ENCODE measurements at places on chromosomes 11 and 22.

- H3K36me3 ChIP-seq = no peaks in the 10 kb centered on the region
- no peak overlapping the region for H3K27ac ChIP-seq
- no peak for DNase-seq
- H3K4me1 ChIP-seq = peaks cover 15% of the 10 kb centered on the region
- H3K27me3 ChIP-seq = peaks cover 8% of the 10 kb centered on the region
Observed at GRCh38 chr11:7579361-7579791, 65.6 kb downstream of the PPFIBP2 start.

DNA sequence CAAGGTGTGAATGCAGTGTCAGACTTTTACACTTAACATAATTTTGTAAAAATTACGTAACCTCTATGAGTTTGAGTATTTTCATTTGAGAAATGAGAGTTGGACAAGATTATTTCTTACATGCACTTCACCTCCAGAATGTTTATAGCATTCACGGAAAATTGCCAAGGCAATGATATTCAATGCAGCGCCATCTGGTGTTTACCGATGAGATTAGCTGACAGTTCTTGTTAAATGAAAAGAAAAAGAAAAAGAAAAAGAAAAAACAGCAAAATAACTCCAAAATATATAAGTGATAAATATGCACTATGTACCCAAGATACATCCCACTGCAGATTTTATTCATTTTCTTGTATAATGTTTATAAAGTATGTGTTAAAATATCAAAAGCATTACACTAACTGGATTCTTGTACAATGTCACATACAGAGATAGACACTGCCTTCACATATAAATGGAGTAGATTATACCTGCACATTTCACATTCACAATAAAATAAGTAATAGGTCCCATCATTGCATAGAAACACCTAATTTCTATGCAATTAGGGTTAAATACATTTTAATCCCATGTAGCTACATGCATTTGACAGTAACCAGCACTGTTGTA lies 976.3 kb upstream of the FAT3 start:
- no peaks in the 10 kb centered on the region for H3K36me3 ChIP-seq
- no peak for DNase-seq
- H3K4me3 ChIP-seq = no peak overlapping the region
- H3K4me1 ChIP-seq = no peaks in the 10 kb centered on the region
- H3K27me3 ChIP-seq = no peaks in the 10 kb centered on the region

- no peaks in the 10 kb centered on the region for H3K4me1 ChIP-seq
- no peaks in the 10 kb centered on the region for H3K27me3 ChIP-seq
- H3K36me3 ChIP-seq = no peaks in the 10 kb centered on the region
- H3K27ac ChIP-seq = no peak overlapping the region
- DNase-seq = no peak
Observed at GRCh38 chr11:46896719-46897406, 21.5 kb downstream of the LRP4 start.

GRCh38 chr11:15864026-15864805 lies 492.1 kb downstream of the SOX6 start:
- H3K4me1 ChIP-seq = no peaks in the 10 kb centered on the region
- H3K27ac ChIP-seq = no peak overlapping the region
- DNase-seq = no peak
- no peak overlapping the region for H3K4me3 ChIP-seq
- no peaks in the 10 kb centered on the region for H3K36me3 ChIP-seq

DNA sequence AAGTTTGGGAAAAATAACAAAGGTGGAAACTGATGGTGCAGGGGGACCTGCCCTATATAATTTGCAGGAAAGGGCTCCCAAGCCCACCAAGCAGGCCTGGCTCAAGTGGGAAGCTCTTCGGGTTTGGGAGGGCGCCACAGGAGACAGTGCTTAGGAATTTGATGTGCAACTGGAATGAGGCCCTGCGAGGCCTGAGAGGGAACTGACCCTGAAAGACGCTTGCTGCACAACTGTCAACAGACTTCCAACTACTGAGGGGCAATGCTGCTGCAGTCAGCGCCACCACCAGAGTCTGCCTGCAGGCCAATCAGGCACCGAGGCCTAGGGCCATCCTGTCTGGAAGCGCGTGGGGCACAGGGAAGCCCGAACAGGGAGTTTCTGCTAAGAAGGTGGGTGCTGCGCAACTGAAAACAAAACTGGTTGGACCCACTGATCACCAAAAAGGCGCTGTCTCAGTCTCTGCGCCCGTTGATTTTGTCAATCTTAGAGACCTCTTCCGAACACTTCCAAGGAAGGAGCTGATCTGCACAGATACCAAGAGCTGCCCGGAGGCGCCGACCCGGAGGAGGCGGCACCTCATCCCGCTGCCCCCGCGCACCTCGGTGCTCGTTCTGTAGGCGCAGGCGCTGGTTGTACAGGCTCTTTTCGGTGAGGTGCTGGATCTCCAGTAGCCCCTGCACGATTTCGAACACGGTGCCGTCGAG lies 667 bp downstream of the DGCR6L start:
- peaks cover 75% of the 10 kb centered on the region for H3K4me1 ChIP-seq
- peak overlapping the region; percentile 74 for H3K4me3 ChIP-seq
- peaks cover 11% of the 10 kb centered on the region for H3K36me3 ChIP-seq
- no peaks in the 10 kb centered on the region for H3K27me3 ChIP-seq
- no peak overlapping the region for H3K27ac ChIP-seq
- no peak for DNase-seq

Measured in T-cell (primary cell).